ENCODE measurements at places on chromosomes 3 and 15. TPM values are rescaled to one million over a fixed set of nuclear protein-coding genes. Genes with fewer than 3 reads are reported as not detected.

LXN gene
- total RNA-seq = 168 TPM

SLCO2A1 gene
- under 0.01 TPM for total RNA-seq

CX3CR1 gene
- total RNA-seq = under 0.01 TPM

CDC25A gene
- 1.0 TPM for total RNA-seq

GOLGA8S gene
- total RNA-seq = under 0.01 TPM

PLS1 gene
- total RNA-seq = 0.83 TPM

UNC45A gene
- total RNA-seq = 88.6 TPM

BCL2A1 gene
- 5.9 TPM for total RNA-seq

APBA2 gene
- 18.2 TPM for total RNA-seq

SUCLG2 gene
- total RNA-seq = 87.4 TPM

PLA2G4D gene
- total RNA-seq = not detected

SYNM gene
- total RNA-seq = 8.6 TPM

ZBTB20 gene
- 13.4 TPM for total RNA-seq

ISLR2 gene
- not detected for total RNA-seq

PLIN1 gene
- total RNA-seq = 0.51 TPM

GPR171 gene
- not detected for total RNA-seq

PYDC2 gene
- not detected for total RNA-seq

RYR3 gene
- total RNA-seq = 0.17 TPM

PEX5L gene
- 0.51 TPM for total RNA-seq

KNL1 gene
- 5.0 TPM for total RNA-seq

CFAP44 gene
- total RNA-seq = 1.5 TPM

CHRM5 gene
- total RNA-seq = not detected

CLDN11 gene
- 131 TPM for total RNA-seq

ZPLD1 gene
- total RNA-seq = 0.17 TPM

EPM2AIP1 gene
- 10.5 TPM for total RNA-seq

GALNT15 gene
- total RNA-seq = 37.7 TPM

ZNF860 gene
- under 0.01 TPM for total RNA-seq
